ENCODE measurements at places on chromosomes 1 and 21.

GRCh38 chr1:226066415-226067078, 4.0 kb downstream of the H3-3A start:
- no peak overlapping the region for H3K4me3 ChIP-seq
- H3K4me1 ChIP-seq, result peaks cover 53% of the 10 kb centered on the region
- DNase-seq, result no peak
- peak overlapping the region; percentile 63 for H3K27ac ChIP-seq

GRCh38 chr1:66809736-66810326, 8.8 kb upstream of the INSL5 start:
- no peaks in the 10 kb centered on the region for H3K27me3 ChIP-seq
- no peak overlapping the region for H3K27ac ChIP-seq
- H3K4me3 ChIP-seq, result no peak overlapping the region
- no peaks in the 10 kb centered on the region for H3K4me1 ChIP-seq
- DNase-seq, result no peak

- H3K36me3 ChIP-seq, result no peaks in the 10 kb centered on the region
- DNase-seq, result no peak
- no peaks in the 10 kb centered on the region for H3K27me3 ChIP-seq
- H3K4me1 ChIP-seq, result no peaks in the 10 kb centered on the region
These were observed 332.2 kb upstream of the USP24 start for GRCh38 chr1:55547405-55547804.

GRCh38 chr1:153790966-153791647, 15.9 kb downstream of the SLC27A3 start:
- no peaks in the 10 kb centered on the region for H3K36me3 ChIP-seq
- DNase-seq, result peak; percentile 46
- peaks cover 55% of the 10 kb centered on the region for H3K4me1 ChIP-seq
- peaks cover 38% of the 10 kb centered on the region for H3K27me3 ChIP-seq
- peak overlapping the region; percentile 3 for H3K4me3 ChIP-seq
- H3K27ac ChIP-seq, result peak overlapping the region; percentile 65

DNA sequence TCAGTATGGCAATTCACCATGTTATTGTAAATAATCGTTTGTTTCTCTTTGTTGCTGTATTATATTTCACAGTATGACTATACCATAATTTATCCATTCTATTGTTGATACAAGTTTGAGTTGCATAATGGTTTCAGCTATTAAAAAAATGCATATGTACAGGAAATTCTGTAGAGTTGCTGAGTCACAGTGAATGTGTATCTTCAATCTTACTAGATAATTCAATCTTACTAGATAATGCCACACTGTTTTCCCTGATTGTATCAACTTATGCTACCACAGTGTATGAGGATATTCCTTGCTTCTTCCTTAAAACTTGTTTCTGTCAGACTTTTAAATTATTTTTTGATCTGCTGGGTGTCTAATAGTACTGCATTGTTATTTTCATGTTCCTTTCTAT, 3.5 kb upstream of the COA6 start:
- DNase-seq, result no peak
- peaks cover 36% of the 10 kb centered on the region for H3K4me1 ChIP-seq
- no peak overlapping the region for H3K4me3 ChIP-seq
- H3K27me3 ChIP-seq, result no peaks in the 10 kb centered on the region
- H3K27ac ChIP-seq, result no peak overlapping the region

DNA sequence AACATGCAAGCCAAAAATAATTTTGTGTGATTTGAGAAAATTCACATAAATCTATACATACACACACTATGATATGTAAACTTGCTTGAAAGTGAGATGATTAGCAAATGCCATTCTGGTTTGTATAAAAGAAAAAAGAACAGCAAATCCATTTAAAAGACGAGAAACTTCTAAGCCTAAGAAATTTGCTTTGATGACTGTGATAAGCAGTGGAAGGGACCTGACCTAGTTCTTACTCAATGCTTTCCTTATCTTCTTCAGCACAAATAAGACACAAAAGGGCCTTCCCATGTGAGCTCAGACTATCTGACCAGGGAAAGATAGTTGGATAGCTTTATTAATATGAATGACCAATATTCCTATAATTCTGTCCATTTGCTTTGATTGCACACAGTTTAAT, 25.3 kb upstream of the NMNAT2 start:
- no peaks in the 10 kb centered on the region for H3K36me3 ChIP-seq
- no peaks in the 10 kb centered on the region for H3K4me1 ChIP-seq
- H3K4me3 ChIP-seq, result no peak overlapping the region
- DNase-seq, result no peak
- peaks cover 16% of the 10 kb centered on the region for H3K27me3 ChIP-seq
- no peak overlapping the region for H3K27ac ChIP-seq

GRCh38 chr1:202958544-202959275, 598 bp upstream of the ADIPOR1 start:
- peak overlapping the region; percentile 92 for H3K27ac ChIP-seq
- H3K4me3 ChIP-seq, result peak overlapping the region; percentile 86
- H3K4me1 ChIP-seq, result peaks cover 45% of the 10 kb centered on the region
- no peaks in the 10 kb centered on the region for H3K27me3 ChIP-seq

- no peaks in the 10 kb centered on the region for H3K36me3 ChIP-seq
- no peaks in the 10 kb centered on the region for H3K27me3 ChIP-seq
- no peak for DNase-seq
- no peaks in the 10 kb centered on the region for H3K4me1 ChIP-seq
These were observed 58.2 kb downstream of the WLS start for GRCh38 chr1:68173936-68174737.

DNA sequence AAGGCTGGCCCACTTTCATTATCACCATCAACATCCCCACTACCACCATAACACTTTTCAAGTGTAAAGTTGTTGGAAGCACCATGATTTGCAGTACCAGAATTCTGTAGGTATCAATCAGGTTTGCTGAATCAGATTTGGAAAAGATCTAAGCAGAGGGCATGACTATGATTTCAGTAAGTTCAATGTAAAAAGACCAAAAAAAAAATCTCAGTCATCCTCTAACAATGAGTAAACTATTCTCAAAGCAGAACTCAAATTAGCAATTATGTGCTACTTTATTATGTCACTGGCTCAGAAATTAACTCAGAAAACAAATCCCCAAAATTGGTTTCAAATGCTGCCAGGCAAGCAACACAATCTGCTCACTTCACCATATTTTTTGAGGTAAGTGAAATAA, 187.8 kb upstream of the HP1BP3 start:
- peaks cover 7% of the 10 kb centered on the region for H3K36me3 ChIP-seq
- no peak overlapping the region for H3K4me3 ChIP-seq
- no peak overlapping the region for H3K27ac ChIP-seq

DNA sequence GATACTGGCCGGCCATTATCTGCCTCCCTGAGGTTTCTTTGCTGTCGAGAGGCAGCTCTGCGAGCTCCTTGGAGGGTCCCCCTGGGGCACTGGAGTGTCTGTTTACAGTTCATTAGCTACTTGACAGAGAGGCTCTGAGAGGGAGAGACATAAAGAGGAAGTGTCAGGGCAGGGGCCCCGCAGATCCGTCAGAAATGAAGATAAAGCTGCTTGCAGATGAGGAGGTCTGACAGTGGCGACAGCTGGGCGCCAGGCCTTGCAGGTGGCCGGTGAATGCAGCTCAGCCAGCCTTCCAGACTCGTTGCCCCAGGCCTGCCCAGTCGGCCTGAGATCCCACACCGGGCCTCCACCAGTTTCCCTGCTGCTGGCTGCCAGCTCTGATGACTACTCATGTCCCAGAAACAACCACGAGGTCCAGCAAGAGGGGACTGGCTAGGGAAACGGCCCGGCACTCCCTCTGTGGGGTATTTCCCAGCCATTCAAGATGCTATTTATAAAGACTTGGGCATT, 84.7 kb downstream of the DISP3 start:
- H3K4me3 ChIP-seq, result no peak overlapping the region
- H3K4me1 ChIP-seq, result no peaks in the 10 kb centered on the region
- H3K27me3 ChIP-seq, result peaks cover 54% of the 10 kb centered on the region
- DNase-seq, result no peak

- no peaks in the 10 kb centered on the region for H3K27me3 ChIP-seq
- no peaks in the 10 kb centered on the region for H3K4me1 ChIP-seq
- no peak overlapping the region for H3K27ac ChIP-seq
- H3K36me3 ChIP-seq, result no peaks in the 10 kb centered on the region
- no peak overlapping the region for H3K4me3 ChIP-seq
These were observed 131.7 kb upstream of the GRIK3 start for GRCh38 chr1:37166005-37166404.

DNA sequence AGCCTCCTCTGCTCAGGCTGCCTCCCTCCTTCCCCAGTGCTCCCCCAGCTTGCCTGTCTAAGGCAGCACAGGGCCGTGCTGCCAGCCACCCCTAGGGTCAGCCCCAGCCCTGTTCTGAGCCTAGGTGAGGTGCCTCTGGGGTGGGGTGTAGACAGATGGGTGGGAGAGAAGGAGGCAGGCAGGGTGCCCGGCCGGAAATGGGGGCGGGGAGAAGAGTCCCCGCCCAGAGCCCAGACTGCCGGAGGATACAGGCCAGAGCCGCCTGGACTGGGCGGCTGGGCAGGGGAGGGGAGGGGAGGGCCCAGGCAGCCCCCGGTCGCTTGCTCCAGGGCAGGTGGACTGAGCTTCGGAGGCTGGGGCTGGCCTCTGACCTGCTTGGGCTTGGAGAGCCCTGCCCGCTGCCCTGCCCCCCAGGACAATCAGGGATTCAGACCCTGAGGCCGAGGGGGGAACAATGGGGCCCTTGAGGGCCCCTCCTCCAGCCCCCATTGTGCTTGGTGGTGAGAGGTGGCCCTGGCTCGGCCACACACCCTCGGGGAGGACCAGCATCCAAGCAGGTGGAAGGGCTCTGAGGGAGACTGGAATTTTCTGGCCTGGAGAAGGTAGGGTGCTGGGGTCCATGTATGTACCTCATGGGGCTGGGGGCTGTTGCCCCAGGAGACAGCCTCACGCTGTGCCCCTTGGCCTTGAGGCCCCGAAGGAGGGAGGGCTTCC, at the start of gene GJC2:
TSS of gene GJC2 (plus strand) at position 525 of the 714 bp plus-strand sequence. CDS start 7,829 bp downstream, outside the sequence.
- H3K27me3 ChIP-seq, result no peaks in the 10 kb centered on the region
- peaks cover 3% of the 10 kb centered on the region for H3K36me3 ChIP-seq
- H3K4me3 ChIP-seq, result no peak within 1 kb of the TSS

DNA sequence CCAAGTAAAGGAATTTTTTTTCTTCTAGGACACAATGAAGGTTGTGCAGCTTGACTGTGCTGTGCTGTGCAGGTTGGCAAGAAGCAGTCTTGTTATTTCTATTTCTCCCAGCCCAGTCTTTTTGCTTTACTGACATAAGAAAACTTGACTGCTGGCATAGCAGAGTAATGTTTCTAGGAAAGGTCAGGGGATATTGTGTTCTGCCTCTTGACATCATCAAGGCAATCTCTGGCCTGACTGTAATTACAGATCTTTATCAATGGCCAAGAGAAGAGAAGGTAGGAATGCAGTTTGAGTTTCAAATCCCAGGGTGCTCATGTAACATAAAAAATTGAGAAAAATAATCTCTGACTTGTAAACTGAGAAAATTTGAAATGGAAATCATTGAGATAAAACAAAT, 226.3 kb upstream of the ADGRL4 start:
- no peaks in the 10 kb centered on the region for H3K4me1 ChIP-seq
- H3K4me3 ChIP-seq, result no peak overlapping the region
- DNase-seq, result no peak
- H3K27me3 ChIP-seq, result no peaks in the 10 kb centered on the region

DNA sequence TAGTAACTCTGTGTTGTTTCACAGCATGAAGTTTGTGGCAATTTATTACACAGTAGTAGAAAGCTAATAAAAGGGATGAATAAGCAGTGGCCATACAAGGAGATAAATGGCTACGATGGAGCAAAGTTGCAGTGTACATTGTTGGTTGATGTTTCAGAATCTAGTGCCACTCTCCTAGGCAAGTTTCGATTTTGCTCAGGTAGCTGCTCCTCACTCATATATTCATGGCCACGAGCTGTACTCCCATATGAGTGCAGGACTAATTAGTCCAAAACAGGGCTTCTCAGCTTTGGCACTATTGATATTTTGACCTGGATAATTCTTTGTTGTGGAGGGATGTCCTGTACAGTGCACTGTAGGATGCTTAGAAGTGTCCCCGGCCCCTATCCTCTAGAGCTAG, 30.0 kb upstream of the ATP1A1 start:
- peaks cover 3% of the 10 kb centered on the region for H3K36me3 ChIP-seq
- peaks cover 3% of the 10 kb centered on the region for H3K27me3 ChIP-seq
- no peak overlapping the region for H3K27ac ChIP-seq

DNA sequence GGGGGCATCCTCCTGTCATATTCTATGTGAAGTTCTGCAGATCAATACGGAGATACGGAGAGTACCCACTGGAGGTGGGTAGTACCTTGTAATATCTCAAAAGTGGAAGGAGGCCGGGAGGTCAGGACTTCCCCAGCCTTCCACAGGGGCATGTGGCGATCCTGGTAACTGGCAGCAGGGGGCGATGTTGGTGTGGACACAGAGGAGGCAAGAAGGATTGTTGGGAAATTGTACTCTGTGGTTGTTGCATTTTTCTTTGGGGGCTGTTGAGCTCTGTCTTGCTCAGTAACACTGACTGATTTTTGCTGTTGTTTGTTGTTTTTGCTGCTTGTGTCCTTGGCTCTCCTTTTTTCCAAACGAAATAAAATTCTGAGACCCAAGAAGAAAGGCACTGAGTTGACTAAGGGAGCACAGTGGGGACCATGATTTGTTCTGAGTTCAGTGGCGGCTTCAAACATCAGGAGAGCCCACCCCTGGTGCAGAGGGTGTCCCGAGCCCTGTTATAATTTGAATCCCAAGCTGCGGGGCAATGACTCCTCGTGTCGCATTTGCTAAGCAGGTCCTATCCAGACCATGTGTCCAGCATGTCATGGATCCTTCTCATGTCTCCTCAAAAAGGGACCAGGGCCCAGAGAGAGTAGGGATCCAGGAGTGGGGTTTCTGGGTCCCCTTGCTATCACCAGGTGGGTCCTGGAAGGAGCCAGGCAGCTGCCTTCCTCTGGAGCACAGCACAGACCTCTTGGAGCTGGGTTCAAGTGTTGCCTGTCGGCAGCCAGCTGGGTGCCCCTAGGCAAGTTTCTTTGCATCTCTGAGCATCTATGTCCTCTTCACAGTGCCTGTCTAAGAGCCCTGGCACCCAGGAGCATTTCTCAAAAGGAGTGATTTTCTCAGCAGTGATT, 22.8 kb downstream of the LHX4 start:
- H3K27ac ChIP-seq, result no peak overlapping the region
- peak; percentile 84 for DNase-seq
- H3K27me3 ChIP-seq, result peaks cover 55% of the 10 kb centered on the region

All from activated naive CD4-positive, alpha-beta T cell treated with anti-CD3 and anti-CD28 coated beads, Interleukin-2, amount 10 ng/mL, durations not matched to agents 7 days and 5 days (primary cell).